Mammary microvascular endothelial cell (primary cell): ENCODE measurements at places on chromosomes 4 and X. TPM values are rescaled to one million over a fixed set of nuclear protein-coding genes. Genes with fewer than 3 reads are reported as not detected.

The EDNRA gene
- total RNA-seq: 0.07 TPM in 1 of 2 replicates, not detected in the other

The CT45A10 gene
- total RNA-seq: not detected in 2 replicates

The TRIM60 gene
- total RNA-seq: not detected in 2 replicates

The ZIC3 gene
- total RNA-seq: not detected in 2 replicates

The FATE1 gene
- not detected in 2 replicates for total RNA-seq

The SPP1 gene
- total RNA-seq: 0.10 and 1.1 TPM in 2 replicates

The TMPRSS11B gene
- total RNA-seq: not detected in 2 replicates

The FRMD7 gene
- total RNA-seq: not detected in 2 replicates

The KIF4A gene
- total RNA-seq: 21.1 and 21.7 TPM in 2 replicates

The CTAG1B gene
- total RNA-seq: not detected in 2 replicates

The PCYT1B gene
- total RNA-seq: 0.07 TPM in 1 of 2 replicates, not detected in the other

The CACNA1F gene
- not detected in 2 replicates for total RNA-seq

The ABCG2 gene
- total RNA-seq: 5.3 and 6.0 TPM in 2 replicates

The EMCN gene
- 91.0 and 102 TPM in 2 replicates for total RNA-seq

The SYNPO2 gene
- 0.27 and 0.30 TPM in 2 replicates for total RNA-seq

The SOD3 gene
- 0.07 TPM in 1 of 2 replicates, not detected in the other for total RNA-seq

The EGFL6 gene
- total RNA-seq: not detected in 2 replicates

The MAGEE1 gene
- total RNA-seq: 0.25 and 0.87 TPM in 2 replicates

The PROM1 gene
- not detected in 2 replicates for total RNA-seq

The COL4A6 gene
- 0.93 and 1.1 TPM in 2 replicates for total RNA-seq

The FGFRL1 gene
- total RNA-seq: 12.3 and 13.1 TPM in 2 replicates

The SSX2B gene
- total RNA-seq: not detected in 2 replicates

The NAT8L gene
- not detected in 2 replicates for total RNA-seq

The C4orf50 gene
- under 0.01 TPM in 1 of 2 replicates, not detected in the other for total RNA-seq
